Stimulated activated CD4-positive, alpha-beta T cell treated with anti-CD3 and anti-CD28 coated beads, TNF-alpha, amount 100 ng/mL, for 1 hour (primary cell): ENCODE measurements at places on chromosomes 5 and 9.

GRCh38 chr5:39541920-39542319, 117.1 kb upstream of the DAB2 start:
- no peak for DNase-seq

GRCh38 chr9:99720455-99721050, 101.1 kb upstream of the NR4A3 start:
- DNase-seq: no peak

- no peak for DNase-seq
Observed at GRCh38 chr5:62421414-62421813, 8.9 kb downstream of the IPO11 start.

- no peak for DNase-seq
Observed at GRCh38 chr9:30995956-30996738, 1388.3 kb upstream of the ACO1 start.

- DNase-seq: no peak
Observed at GRCh38 chr9:114924327-114924726, 6.1 kb downstream of the TNFSF8 start.

DNA sequence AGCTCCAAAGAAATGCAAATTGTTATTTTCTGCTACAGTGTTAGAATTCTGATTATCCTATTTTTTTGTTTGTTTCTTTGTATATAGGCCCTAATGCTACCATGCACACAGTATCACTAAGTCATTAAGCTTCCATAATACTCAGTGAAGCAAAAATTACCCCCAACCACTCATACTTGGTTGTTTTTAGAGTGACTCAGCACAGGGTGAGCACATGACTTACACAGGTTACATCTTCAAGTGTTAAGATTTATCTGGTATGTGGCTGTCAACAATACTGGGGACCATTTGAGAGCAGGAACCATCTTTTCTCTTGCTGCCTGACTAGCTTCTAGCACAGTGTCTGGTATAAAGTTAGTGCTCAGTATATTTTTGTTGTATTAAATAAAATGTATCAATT, 255.8 kb upstream of the SLC24A2 start:
- DNase-seq: no peak
